Effector memory CD8-positive, alpha-beta T cell (primary cell): ENCODE measurements at places on chromosomes 3 and 15.
A peak's percentile ranks its signal among the peaks of the same experiment; 100 is the strongest.

DNA sequence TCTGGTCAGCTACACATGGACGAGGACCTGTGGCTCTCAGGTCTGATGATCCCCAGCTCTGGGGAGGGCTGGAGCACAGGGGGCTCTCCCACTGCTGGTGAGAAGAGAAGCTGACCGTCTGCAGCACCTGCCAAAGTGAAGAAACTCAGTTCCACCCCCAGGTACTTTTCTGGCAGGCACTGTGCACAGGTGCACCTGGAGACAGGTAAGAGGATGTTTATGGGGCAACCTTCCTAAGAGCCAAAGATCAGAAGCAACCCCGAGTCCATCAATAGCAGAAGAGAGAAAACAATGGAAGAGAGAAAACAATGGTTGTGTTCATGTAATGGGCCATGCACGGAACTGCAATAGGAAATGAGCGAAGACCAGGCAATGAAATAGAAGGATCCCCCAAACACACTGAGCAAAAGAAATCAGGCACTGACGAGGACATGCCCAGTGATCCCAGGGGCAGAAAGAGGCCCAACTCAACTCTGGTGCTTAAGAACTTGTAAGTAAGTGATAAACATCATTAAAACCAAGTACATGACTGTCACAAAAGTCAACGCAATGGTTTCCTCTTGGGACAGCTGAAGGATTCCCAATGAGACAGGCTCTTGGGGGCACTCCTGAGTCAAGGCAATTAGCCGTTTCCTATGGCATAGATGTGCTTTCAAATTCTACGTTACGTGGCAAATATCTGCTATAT lies 95.0 kb upstream of the ALDH1A3 start:
- no peak for DNase-seq

DNA sequence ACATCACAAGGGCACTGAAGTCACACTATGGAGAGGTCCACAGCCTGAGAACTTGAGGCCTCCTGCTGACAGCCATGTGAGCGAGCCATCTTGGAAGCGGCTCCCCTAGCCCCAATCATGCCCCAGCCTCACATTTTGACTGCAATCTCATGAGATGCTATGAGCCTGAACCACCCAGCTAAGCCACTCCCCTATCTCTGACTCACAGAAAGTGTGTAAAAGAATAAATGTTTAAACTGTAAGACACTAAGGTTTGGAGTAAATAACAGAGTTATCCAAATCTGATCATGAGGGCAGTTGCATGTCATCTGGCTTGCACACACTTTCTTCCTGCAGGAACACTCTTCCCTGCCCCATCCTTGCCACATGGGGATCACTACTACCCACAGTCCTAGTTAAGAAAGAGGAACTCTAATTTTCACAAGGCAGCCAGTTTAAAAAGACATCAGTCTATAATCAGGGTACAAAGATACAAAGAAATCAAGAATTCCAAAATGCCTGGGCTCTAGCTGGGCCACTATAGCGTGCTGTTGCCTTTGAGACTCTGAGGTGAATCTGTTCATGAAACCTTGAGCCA lies 494.2 kb downstream of the FOXP1 start:
- DNase-seq: no peak

- no peak for DNase-seq
Observed at GRCh38 chr3:64806668-64807605, 119.1 kb upstream of the ADAMTS9 start.

DNA sequence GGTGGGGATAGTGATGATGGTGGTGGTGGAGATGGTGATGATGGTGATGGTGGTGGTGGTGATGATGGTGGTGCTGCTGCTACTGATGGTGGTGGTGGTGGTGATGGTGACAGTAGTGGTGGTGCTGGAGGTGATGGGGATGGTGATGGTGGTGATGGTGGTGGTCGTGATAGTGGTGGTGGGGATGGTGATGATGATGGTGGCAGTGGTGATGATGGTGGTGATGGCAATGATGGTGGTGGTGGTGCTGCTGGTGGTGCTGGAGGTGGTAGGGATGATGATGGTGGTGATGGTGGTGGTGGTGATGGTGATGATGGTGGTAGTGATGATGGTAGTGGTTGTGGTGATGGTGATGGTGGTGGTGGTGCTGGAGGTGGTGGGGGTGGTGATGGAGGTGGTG lies 21.3 kb downstream of the DNAJB8 start:
- no peak for DNase-seq

- DNase-seq: no peak
Observed at GRCh38 chr3:138227650-138228049, 40.5 kb downstream of the ARMC8 start.

DNA sequence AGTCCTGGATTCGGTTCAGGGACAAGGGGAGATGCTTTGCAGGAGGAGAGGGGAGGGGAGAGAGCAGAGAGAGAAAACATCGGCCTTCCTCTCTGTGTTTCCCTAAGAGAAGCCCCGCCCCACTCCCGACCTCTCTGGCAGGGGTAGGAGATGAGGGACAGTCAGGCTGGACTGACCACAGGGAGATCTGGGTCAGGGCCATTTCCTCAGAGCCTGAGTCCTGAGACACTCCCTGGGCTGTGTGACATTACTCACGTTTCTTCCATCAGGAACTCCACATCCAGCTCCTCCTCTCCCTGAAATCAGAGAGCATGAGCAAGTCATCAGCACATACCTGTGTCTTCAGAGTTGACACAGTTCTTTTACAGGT lies 9.1 kb downstream of the PLA2G4D start:
- no peak for DNase-seq

- DNase-seq: no peak
Observed at GRCh38 chr15:33768670-33769190, 199.6 kb upstream of the CHRM5 start.

- no peak for DNase-seq
Observed at GRCh38 chr3:22228705-22229104, 477.7 kb upstream of the ZNF385D start.

DNA sequence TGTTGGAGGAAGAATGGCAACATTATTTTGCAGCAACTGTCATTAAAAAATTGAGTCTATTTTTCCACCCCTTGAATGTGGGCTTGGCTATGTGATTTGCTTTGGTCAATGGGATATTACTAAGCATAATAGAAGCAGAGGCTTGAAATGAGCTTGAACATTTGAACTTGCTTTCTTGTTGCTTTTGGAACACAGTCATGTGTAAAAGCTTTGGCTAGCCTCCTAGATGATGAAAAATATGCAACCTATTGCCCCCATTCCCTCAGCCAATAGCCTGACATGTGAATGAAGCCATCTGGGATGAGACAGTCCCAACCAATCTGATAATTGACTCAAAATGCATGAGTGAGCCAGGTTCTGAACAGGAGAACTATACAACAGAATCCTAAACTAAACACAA lies 78.4 kb downstream of the PLSCR2 start:
- no peak for DNase-seq

DNA sequence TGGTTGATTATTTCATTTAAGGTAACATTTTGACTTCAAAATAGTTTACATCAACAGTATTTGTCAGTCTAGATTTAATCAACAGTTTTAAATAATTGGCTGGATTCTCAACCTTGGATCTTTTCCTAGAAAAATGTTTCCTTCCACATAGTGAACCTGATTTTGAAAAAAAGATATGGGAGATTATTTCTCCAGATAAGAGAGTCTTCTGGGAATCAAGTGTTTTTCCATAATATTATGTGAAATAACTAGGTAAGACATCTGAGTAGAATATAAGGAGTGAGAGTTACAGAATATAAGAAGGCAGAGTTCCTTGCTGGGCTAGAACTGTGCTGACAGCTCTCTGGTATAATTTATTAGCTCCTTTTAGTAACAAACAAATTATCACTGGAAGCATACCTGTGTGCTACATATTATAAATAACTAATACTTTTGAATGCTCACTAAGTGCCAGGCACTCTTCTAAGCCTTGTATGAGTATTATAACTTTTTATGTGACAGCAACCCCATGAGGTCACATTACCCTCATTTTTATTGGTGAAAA lies 18.8 kb upstream of the TNFSF10 start:
- DNase-seq: no peak

DNA sequence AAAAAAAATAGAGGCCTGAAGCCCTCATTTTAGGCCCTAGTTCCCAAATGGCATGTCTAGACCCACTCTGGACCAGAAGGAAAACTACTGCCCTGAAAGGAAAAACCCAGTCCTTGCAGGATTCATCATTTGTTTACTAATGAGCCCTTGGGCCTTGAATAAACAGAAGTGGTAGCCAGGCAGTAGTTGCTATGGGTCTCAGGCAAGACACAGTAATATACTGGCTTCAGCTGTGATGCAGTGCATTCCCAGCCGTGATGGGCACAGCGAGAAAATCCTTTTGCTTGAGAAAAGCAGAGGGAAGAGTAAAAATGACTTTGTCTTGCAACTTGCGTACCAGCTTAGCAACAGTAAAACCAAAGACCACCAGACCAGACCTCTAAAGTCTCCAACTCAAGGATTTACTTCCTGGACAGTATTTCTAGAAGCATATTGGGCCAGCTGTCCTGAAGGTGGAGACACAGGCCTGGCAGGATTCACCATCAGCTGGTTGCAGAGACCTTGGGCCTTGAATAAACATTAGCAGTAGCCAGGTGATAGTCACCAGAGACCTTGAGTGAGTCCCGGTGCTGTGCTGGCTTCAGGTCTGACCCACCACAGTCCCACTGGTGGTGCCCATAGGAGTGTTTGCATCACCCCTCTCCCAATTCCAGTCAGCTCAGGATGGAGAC lies 208.3 kb upstream of the SLITRK3 start:
- no peak for DNase-seq

DNA sequence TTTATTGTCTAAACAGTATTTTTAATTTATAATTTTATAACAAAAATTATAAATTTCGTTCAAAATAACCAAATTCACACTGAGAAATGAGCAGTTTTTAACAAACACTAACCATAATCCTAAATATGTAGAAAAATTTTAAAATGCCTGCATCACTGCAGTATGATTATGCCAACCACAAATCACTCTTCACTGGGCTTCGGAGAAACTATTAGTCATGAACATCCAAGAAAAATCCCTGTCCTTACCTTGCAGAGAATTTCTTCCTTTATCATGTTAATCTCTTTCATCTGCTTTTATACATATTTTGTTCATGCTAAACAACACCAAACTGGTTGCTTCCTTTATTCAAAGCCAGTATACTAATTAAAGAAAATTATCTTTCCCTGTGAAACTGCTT lies 511.0 kb upstream of the ALCAM start:
- no peak for DNase-seq

DNA sequence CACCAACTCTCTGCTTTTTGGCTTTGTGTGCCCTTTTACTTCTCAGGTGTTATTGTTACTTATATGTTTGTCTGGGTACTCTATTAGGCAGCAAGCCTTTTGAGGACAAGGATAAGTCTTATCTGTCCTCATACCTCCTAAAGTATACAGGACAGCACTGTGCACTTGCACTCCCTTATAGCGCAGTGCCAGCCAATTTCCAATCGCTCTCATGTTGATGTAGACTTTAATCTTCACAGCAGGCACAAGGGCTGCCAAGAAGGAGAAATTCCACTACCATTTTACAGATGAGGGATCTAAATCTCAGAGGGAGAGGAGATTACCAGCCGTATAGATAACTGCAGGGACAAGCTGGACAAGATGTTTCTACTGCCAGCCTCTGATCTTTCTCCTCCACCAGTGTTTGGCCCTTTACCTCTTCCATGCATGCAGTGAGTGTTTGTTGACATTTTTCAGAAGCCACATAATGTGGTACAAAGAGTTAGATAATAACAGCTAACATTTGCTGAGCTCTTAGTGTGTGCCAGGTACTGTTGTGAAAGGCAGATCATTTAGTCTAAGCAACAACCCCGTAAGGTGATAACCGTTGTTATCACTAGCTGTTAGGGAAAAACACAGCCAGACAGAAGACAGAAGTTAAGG lies 30.1 kb downstream of the SST start:
- no peak for DNase-seq

- DNase-seq: no peak
Observed at GRCh38 chr3:71821116-71821515, 36.2 kb upstream of the PROK2 start.

GRCh38 chr3:186620213-186621092 lies 7.6 kb downstream of the AHSG start:
- DNase-seq: no peak

DNA sequence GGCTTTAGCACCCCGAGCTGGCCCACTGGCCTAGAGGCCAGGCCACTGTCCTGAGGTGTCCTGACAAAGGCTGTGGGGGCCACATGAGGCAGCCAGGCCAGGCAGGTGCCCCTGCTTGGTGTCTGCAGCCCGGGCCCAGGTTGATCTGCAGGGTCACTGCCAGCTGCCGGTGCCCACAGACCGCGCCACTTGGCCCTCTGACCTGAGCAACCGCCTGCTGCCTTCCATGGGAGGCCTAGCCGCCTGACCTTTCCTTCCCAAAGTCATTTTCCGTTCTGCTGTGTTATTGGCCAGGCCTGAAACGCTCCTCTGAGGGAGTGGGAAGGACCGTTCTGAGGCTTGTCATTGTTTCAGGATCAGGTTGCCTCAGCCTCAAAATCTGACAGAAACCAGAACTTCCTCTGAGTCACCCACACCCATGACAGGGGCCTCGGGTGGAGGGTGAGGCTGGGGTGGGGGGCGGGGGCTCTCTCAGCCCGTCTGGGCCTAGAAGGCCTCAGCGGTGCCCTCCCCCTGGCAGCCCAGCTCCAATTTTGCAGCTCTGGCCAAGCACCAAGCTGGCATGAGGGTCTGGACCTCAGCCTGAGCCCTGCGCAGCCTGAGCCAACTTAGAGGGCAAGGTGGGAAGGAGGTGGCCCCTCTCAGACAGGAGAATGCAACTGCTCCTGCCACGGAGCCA lies 140.7 kb upstream of the MEF2A start:
- no peak for DNase-seq

DNA sequence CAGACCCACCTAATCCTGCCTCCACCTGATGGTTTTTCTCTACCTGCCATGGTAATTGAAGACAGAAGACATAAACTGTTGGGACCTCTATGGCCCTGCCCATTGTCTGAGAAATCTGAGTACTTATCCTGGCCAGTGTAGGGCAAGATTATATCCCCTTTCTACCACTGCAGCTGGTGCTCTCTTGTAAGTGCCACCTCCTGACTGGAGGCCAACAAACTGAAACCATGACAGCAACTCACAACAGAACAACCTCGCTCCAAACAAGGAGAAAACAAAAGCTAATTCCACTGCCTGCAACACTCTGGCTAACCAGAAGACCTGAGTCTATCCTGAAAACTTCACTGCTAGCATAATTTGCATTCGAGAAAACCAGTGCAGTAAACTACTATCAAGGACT lies 82.9 kb downstream of the CLDN1 start:
- no peak for DNase-seq

GRCh38 chr3:138962854-138963560 lies 16.0 kb downstream of the FOXL2NB start:
- DNase-seq: no peak

DNA sequence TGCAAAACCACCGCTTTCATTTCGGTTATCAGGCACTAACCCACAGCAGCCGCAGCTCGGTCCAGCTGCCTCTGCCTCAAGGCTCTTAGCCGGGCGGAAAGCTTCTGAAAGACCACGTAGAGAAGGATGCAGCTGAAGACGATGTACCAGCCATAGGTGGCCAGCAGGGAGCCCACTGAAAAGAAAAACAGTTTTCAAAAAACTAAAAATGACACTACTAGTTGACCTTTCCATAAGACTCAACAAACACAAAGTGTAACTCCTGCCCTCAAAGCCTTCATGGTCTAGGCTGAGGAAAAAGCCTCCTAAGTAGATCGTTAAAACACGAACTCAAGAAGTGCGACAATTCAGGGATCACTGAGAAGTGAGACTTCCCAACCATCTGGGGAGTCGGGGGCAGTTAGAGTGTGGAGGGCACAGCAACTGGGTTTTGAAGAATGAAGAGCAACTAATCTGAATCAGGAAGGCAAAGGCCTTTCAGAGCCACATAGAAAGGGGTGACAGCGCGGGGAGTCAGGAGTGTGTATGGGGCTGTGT lies 716 bp downstream of the SELENOS start:
- DNase-seq: peak; percentile 7
